ENCODE measurements at places on chromosomes 5 and 9.

DNA sequence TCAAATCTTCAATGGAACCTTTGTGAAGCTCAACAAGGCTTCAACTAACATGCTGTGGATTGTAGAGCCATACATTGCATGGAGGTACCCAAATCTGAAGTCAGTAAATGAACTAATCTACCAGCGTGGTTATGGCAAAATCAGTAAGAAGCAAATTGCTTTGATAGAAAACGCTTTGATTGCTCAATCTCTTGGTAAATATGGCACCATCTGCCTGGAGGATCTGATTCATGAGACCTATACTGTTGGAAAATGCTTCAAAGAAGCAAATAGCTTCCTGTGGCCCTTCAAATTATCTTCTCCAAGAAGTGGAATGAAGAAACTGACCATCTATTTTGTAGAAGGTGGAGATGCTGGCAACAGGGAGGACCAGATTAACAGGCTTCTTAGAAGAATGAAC lies 54.7 kb upstream of the TTC39B start:
- DNase-seq = peak; percentile 8

GRCh38 chr5:132491368-132492364 lies 1.1 kb upstream of the IRF1 start:
- DNase-seq = no peak

DNA sequence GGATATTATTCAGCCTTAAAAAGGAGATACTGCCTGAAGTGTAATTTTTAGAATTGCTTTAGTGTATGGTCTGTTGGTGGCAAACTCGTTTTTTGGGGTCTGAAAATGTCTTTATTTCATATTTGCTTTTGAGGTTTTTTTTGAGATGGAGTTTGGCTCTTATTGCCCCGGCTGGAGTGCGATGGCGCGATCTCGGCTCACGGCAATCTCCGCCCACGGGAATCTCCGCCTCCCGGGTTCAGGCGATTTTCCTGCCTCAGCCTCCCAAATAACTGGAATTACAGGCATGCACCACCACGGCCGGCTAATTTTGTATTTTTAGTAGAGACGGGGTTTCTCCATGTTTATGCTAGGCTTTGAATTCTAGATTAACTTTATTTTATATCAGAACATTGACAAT lies 20.2 kb upstream of the PCDHB1 start:
- no peak for DNase-seq

GRCh38 chr5:10647640-10648039 lies 83.8 kb downstream of the ANKRD33B start:
- no peak for DNase-seq

GRCh38 chr9:124741662-124742061 lies 29.4 kb downstream of the NR6A1 start:
- peak; percentile 32 for DNase-seq

DNA sequence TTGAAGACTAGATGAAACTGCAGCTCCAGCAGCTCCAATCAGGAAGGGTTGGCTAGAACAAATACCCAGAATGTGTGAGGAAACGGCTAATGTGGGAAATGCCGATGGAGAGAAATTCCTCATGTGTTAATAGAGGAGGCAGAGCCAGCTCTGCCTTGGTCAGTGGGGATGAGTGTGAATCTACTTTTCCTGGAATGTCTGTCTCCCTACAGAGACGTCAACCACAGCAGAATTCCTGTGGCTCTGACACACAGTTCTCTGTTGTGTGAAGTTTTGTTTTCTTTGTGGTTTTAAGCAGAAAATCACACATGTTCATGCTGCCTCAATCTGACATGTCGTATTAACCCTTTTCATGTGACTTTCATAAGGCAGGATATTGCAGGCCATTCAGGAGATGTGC lies 476.6 kb upstream of the WWC1 start:
- peak; percentile 98 for DNase-seq
